ENCODE measurements at places on chromosomes 11 and 22. TPM values are rescaled to one million over a fixed set of nuclear protein-coding genes. Genes with fewer than 3 reads are reported as not detected.

The ACP2 gene
- 31.4 TPM for total RNA-seq

The SEC14L6 gene
- total RNA-seq: not detected

The CHRNA10 gene
- not detected for total RNA-seq

The AMOTL1 gene
- 47.2 TPM for total RNA-seq

DNA sequence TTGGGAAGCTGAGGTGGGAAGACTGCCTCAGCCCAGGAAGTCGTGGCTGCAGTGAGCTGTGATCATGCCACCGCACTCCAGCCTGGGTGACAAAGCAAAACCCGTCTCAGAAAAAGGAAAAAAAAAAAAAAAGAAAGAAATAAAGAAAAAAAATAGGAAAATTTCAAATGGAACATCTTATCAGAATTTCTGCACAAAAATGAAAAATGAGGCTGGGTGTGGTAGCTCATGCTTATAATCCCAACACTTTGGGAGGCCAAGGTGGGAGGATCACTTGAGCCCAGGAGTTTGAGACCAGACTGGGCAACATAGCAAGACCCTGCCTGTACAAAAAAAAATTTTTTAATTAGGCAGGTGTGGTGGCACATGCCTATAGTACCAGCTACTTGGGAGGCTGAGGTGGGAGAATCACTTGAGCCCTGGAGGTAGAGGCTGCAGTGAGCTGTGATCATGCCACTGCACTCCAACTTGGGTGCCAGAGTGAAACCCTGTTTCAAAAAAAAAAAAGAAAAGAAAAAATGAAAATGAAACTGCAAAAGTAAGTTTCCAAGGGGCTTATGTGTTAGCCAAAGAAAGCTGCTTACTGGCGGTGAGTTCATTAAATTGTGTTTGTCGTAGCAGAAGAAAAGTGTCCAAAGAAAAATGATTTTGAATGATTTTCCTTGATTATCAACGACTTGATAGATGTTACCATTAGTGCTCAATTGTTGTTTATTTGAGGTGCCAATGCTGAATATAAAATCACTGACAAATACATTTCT, 7.5 kb upstream of the CRKL start:
- no peak for DNase-seq

DNA sequence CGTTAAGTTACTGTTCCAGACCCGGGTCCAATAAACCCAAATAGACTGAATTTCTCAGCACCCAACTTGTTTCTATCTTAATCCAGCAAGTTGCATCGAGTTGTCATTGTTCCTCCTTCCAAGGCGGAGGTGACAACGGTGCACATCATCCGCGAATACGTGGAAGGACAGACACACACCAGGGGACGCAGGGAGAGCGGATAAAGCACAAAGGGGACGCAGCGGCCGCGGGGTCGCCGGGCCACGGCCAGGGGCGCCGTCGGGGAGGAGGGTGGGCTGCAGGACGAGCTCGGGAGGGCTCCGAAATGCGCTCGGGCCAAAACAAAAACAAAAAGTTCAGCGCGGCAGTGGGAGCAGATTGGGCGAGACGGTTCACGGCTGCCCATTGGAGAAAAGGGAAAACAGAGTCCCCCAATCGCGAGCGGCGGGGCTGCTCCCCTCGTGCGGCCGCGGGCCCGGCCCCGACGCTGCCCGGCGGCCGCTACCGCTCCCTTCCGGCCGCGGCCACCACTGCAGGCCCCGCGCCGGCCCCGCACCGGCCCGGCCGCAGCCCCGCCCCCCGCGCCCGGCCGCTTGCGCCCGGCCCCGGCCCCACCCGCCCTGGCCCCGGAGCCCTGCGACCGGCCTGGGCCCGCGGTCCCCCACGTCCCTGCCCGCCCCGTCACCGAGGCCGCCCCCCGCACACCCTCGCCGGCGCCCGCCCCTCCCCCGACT, 518 bp downstream of the KMT5B start:
- no peak for DNase-seq

GRCh38 chr22:42676059-42676607, 26.9 kb upstream of the CYB5R3 start:
- no peak for DNase-seq

DNA sequence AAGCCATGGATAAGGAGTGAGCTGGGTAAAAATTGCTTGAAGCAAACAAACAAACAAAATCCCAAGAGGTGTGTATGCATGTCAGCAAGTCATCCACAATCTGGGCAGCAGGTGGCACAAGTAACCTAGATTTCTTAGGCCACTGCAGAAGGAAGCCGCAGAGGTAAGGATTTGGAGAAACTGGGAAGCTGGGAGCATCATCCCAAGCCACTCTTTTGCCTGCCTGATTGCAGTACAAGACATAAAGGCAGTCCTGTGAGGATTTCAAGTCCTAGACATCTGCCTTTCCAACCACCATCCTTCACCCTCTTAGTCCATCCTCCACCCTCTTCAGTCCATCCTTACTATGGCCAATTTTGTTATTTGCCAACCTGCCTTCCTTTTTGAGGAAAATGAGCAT, 67.2 kb upstream of the BMAL1 start:
- DNase-seq: no peak

GRCh38 chr11:119573858-119574257, 150.9 kb upstream of the THY1 start:
- DNase-seq: no peak

DNA sequence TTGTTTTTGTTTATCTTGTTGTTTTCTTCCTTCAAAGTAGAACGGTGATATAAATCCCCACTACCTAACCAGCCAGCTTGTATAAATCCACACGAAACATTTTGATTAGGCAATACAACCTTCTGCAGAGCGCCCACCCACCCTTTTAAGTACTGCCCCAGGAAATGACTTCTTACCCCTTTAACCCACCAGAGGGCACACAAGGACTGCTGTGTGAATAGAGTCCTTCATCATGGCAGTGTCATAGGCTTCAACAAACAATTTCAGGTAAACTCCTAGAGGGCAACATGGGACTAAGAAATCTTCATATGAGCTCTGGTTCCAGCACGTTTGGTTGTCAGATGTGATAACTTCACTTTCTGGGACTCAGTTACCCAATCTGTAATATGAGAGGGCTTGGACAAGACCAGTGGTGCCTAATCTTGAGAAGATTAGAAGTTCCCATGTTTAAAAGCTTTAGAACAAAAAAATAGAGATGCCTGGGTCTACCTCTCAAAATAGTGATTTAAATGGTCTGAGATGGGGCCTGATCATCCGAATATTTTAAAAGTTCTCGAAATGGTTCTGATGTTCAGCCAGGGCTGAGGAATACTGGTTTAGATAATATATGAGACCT, 56.1 kb downstream of the PIWIL4 start:
- DNase-seq: no peak

GRCh38 chr22:40593460-40594273, 42.9 kb downstream of the MRTFA start:
- no peak for DNase-seq

DNA sequence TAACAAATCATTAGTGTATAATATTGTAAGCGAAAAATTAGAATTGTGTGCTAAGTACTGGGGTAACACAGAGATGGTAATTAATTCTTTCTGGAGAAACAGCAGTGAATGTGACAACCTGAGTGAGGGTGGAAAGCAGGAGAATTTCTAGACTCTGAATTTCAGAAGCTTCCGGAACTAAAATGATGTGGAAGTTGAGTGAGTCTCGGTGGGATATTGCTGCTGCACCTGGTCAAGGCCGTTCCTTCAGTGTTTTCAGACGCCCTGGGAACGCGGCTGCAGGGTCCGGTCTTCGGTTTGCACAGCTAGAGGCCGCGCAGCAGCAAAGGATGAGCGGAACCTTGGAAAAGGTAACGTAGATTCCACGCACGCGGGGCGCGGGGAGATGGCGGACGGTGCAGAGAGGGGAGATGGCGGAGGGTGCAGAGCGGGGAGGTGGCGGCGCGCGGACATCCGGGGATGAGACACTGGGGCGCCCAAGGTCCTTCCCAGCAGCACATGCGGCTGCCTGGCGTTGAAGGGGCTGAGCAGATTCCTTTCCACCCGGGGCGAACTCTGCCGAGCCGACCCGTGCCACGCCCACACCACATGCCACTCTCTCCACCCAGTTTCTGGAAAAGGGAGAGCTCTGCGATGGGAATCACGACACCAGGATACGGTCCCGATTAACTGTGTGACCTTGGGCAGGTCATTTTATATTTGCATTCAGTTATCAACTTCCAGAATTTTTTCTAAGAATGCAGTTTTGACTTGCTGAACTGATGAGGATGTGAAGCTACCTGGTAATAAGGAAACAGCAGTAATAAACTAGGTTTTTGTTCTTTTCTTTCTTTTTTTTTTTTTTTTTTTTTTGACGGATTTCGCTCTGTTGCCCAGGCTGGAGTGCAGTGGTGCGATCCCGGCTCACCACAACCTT, at the start of gene MRPL48:
TSS of gene MRPL48 (plus strand) at position 232 of the 916 bp plus-strand sequence. CDS start at position 330, 98 bp downstream.
- DNase-seq: peak; percentile 72

- no peak for DNase-seq
Observed at GRCh38 chr11:132866783-132867545, 665.3 kb downstream of the OPCML start.

GRCh38 chr11:73072935-73073481, 69.1 kb downstream of the FCHSD2 start:
- DNase-seq: no peak

GRCh38 chr11:101456812-101457211, 127.0 kb downstream of the TRPC6 start:
- no peak for DNase-seq

- no peak for DNase-seq
Observed at GRCh38 chr11:115819014-115819413, 314.8 kb upstream of the CADM1 start.

All from esophagus squamous epithelium (tissue), 5 donors.